ENCODE measurements at places on chromosomes 5 and 9.

DNA sequence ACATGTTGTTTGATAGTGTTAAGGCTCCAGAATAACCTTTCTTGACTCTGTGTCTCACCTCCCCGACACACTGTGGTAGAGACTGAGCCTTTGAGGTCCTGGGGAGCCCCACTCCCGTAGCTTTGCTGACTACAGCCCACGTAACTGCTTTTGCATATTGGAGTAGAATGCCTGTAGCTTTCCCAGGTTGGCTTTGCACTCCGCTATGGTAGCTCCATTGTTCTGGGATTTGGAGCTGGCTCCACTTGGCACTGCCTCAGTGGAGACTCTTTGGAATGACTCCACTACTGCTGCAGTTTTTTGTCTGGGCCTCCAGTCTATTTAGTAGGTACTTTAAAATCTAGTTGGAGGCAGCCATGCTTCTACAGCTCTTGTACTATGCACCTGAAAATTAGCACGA, 56.2 kb upstream of the ANXA1 start:
- no peaks in the 10 kb centered on the region for H3K36me3 ChIP-seq
- no peaks in the 10 kb centered on the region for H3K27me3 ChIP-seq
- no peak overlapping the region for H3K27ac ChIP-seq
- no peak for DNase-seq
- H3K4me3 ChIP-seq: no peak overlapping the region

DNA sequence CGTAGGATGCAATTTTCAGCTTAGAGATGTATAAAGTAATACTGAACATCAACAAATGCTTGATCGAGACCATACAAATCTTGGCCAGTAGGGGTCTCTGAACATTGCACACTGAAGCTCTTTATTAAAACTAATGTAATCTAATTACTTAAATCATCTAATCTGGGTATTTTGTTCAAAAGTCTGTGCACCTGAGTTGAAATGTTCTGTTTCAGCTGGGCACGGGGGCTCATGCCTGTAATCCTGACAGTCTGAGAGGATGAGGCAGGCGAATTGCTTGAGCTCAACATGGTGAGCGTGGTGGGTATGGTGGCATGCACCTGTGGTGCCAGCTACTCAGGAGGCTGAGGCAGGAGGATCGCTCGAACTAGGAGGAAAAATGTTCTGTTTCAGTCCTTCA, 41.0 kb downstream of the ESM1 start:
- no peak overlapping the region for H3K27ac ChIP-seq
- no peaks in the 10 kb centered on the region for H3K36me3 ChIP-seq
- DNase-seq: peak; percentile 27
- H3K4me3 ChIP-seq: no peak overlapping the region
- no peaks in the 10 kb centered on the region for H3K4me1 ChIP-seq

DNA sequence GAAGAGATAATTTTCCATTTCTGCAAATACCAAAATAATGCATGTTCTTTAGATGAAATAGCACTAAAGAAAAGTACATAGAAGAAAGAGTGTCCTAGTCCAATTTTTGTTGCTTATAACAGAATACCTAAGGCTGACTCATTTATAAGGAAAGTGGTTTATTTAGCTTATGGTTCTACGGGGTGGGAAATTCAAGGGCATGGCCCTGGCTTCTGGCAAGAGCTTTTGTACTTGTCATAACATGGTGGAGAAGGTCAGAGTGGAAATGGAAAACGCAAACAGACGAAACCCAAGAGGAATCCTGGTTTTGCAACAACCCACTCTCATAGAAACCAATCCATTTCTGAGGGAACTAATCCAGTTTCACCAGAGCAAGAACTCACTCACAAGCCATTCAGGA, 283.7 kb downstream of the CSNK1G3 start:
- no peak overlapping the region for H3K4me3 ChIP-seq
- no peak for DNase-seq
- no peak overlapping the region for H3K27ac ChIP-seq
- no peaks in the 10 kb centered on the region for H3K4me1 ChIP-seq
- H3K36me3 ChIP-seq: no peaks in the 10 kb centered on the region
- no peaks in the 10 kb centered on the region for H3K27me3 ChIP-seq

DNA sequence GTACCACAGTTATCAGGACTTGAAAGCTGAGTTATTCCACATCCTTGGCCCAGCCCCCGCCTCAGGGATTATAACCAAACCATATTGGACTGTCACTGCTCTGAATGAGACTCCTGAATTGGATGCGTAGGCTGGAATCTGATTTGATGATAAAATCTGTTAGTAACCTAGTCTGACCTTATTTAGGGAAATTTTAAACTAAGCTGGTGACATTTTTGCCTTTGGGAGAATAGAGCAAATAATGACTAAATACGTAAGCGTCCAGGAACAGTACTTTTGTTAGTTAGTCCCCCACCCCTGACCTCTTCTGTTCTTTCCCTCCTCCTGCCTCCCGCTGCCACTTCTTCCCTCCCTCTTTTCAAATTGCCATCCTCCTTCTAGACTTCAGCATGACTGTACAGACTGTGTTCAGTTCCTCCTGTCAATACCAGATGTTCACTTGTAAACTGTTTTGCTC, 92.6 kb downstream of the TLE4 start:
- no peaks in the 10 kb centered on the region for H3K27me3 ChIP-seq
- H3K4me1 ChIP-seq: peaks cover 18% of the 10 kb centered on the region

- no peak overlapping the region for H3K4me3 ChIP-seq
- H3K27ac ChIP-seq: peak overlapping the region; percentile 54
- no peaks in the 10 kb centered on the region for H3K27me3 ChIP-seq
- H3K4me1 ChIP-seq: peaks cover 19% of the 10 kb centered on the region
- peak; percentile 53 for DNase-seq
These were observed 107.3 kb upstream of the APC start for GRCh38 chr5:112630246-112631009.

- no peaks in the 10 kb centered on the region for H3K36me3 ChIP-seq
- H3K27ac ChIP-seq: no peak overlapping the region
- H3K4me1 ChIP-seq: no peaks in the 10 kb centered on the region
These were observed 117.4 kb upstream of the GRIA1 start for GRCh38 chr5:153373130-153373498.

DNA sequence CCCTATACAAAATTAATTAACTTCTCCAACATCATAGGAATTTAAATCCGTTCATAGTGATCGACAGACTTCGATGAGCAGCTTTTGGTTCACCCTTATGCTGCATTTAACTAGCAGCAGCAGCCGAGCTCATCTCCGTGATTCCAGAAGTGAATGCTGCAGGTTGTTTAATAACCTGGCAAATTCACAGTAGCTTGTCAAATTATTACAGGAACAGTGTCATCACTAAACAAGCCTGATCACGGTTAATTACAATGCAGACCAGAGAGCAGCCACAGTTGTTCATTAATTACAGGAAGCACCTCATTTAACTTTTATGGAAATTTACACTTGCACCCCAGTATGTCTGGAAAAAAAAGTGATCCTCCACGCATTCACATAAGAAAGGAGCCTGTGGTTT, 188.2 kb downstream of the BNC2 start:
- H3K36me3 ChIP-seq: no peaks in the 10 kb centered on the region
- no peak for DNase-seq
- H3K27ac ChIP-seq: peak overlapping the region; percentile 82
- peaks cover 10% of the 10 kb centered on the region for H3K4me1 ChIP-seq
- H3K27me3 ChIP-seq: no peaks in the 10 kb centered on the region
- H3K4me3 ChIP-seq: no peak overlapping the region

GRCh38 chr9:19965336-19965735, 176.5 kb upstream of the SLC24A2 start:
- peaks cover 7% of the 10 kb centered on the region for H3K4me1 ChIP-seq
- no peaks in the 10 kb centered on the region for H3K27me3 ChIP-seq
- no peak for DNase-seq
- no peaks in the 10 kb centered on the region for H3K36me3 ChIP-seq
- no peak overlapping the region for H3K4me3 ChIP-seq

GRCh38 chr9:92032891-92033290, 82.3 kb downstream of the SPTLC1 start:
- no peak for DNase-seq
- H3K36me3 ChIP-seq: no peaks in the 10 kb centered on the region
- no peaks in the 10 kb centered on the region for H3K27me3 ChIP-seq
- no peak overlapping the region for H3K27ac ChIP-seq

- H3K36me3 ChIP-seq: no peaks in the 10 kb centered on the region
- H3K27me3 ChIP-seq: peaks cover 3% of the 10 kb centered on the region
- DNase-seq: no peak
- H3K27ac ChIP-seq: no peak overlapping the region
- H3K4me3 ChIP-seq: no peak overlapping the region
- no peaks in the 10 kb centered on the region for H3K4me1 ChIP-seq
These were observed 72.3 kb upstream of the NEK6 start for GRCh38 chr9:124185413-124185812.

DNA sequence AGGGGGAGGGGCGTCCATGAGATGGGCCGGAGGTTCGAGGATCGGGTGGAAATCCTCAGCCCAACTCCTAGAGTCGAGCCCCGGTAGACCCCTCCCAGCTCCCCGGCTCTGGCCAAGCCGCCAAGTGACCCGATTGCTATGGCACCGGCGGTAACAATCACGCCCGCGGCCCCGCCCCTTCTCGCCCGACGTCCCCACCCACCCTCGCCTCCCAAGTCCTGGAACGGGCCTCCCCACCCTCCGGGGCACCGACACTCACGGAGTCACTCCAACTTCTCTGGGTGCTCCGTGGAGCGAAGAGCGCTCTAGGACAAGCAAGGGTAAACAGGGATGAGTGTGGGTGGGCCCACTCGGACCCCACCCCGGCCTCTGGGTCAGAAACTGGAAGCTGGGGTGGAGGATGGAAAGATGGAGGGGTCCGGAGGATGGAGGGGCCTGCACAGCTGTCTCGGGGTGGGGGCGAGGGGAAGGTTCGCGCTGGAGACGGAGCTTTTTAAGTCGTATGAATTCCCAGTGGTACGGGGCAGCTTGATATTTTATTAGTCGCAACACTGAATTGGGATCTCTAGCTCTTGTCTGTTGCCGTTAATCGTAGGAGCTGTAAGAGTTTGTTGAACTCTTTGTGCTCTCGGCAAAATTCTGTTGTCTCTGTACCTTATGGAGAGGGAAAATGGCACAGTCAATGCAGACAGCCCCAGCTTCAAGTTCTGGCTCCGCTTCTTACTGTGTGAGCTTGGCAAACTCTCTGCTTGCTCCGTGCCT, at the start of gene SPACA9:
SPACA9 (plus strand) TSS at position 204 of the 762 bp plus-strand sequence. CDS start 5,050 bp downstream, outside the sequence.
- H3K4me1 ChIP-seq: peaks cover 4% of the 10 kb centered on the region
- H3K4me3 ChIP-seq: peak within 1 kb of the TSS; percentile 96
- no peaks in the 10 kb centered on the region for H3K27me3 ChIP-seq
- no peaks in the 10 kb centered on the region for H3K36me3 ChIP-seq
- peak within 1 kb of the TSS; percentile 90 for H3K27ac ChIP-seq
